ENCODE measurements at places on chromosomes 1 and 21.

DNA sequence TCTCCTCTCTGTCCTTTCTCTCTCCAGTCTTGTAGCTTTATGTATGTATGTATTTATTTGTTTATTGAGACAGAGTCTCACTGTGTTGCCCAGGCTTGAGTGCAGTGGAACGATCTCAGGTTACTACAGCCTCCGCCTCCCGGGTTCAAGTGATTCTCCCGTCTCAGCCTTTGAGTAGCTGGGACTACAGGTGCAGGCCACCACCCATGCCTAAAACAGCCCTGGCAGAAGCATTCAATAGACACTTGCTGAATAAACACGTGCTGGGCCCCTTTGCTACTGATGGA is 2.5 kb downstream of the KIAA2013 start:
- DNase-seq: no peak

DNA sequence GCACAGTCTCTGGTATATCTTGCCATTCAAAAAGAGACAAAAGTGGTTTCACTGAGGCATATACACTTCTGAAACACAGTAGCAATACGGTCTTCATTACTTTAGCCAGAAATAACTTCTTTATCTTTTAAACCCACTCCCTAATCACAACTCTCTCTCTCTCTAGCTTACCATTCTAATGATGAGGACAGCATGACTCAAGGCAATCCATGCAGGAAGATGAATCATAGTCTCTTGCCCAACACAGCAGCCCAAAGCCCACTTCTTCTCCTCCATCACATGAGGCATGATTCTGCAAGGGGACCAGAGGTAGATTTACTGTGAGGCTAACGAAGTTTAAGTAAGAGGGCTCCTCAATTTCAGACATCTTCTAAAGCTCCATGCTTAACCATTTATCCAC is 285.0 kb upstream of the NR5A2 start:
- no peak for DNase-seq

DNA sequence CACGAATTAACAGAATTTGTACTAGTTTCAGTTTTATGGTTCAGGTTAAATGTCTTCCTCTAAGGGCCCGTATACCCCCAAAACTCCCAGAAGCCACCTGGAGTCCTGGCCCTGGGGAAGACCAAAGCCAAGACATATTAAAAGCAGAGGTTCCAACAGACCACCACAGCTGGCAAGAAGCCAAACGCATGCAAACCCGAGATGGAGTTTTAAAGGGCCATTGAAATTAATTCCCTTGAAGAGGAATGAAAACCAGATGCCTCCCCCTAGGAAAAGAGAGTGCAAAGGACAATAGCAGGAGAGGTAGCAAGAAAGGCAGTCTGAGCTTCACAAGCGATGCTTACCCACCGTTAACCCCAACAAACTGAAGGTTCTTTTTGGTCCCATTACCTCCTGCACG is 48.1 kb downstream of the KANK4 start:
- DNase-seq: no peak

DNA sequence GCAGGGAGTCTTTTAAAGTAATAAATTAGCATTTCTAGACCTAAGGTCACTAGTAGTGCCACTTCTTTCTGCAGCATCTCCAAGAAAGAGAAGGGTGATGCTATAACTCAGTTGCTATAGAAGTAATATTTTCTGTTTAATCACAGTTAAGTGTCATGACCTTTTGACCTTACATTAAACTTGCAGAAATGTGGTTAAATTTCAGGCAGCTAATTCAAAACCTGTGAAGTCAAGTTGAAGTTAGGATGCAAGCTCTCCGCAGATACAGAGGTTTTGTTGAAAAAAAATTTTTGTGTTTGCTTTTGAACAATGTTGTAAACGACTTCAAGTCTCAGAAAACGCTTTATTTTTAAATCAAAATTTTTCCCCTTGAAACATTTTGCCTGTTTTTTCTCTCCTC is 193.9 kb downstream of the NFIA start:
- DNase-seq: no peak

DNA sequence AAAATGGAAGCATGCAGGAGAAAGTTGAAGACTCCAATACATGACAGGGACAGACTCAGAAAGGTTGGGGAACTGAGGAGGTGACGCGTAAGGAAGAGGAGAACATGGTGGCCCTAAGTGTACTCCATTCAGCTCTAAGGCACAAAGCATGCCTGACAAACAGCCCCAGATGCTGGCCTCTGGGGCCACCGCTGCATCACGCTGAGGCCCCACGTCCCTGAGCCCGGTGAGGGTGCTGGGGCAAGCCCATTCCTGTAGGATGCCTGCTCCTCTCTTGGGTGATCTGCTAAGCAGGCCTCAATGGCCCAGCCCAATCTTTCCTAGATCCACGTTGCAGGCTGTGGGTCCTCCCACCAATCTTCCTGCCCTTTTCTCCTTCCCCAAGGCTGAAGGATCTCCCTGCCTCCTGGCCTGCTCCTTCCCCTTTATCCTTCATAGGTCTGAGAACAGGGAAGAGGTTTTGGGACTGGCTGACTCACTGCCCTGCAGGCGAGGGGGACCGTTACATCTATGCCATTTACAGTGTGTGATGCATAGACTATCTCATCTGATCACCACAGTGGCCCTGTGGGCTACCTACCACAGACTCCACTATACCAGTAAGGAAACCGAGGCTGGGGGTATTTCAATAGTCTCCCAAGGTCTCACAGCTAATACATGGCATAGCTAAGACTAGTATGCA is 16.8 kb upstream of the NID1 start:
- DNase-seq: no peak

DNA sequence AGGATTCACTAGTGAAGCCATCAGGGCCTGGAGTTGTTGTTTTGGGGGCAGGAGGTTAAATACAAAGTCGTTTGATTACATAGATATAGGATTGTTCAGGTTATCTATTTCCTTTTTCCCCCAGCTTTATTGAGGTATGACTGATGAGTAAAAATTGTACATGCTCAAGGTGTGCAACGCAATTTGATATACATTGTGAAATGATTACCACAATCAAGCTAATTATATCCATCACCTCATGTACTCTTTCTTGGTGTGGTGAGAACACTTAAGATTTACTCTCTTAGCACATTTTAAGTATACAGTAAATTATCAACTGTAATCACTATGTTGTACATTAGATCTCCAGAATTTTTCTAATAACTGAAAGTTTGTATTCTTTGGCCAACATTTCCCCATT is 6.0 kb downstream of the FGGY start:
- no peak for DNase-seq

DNA sequence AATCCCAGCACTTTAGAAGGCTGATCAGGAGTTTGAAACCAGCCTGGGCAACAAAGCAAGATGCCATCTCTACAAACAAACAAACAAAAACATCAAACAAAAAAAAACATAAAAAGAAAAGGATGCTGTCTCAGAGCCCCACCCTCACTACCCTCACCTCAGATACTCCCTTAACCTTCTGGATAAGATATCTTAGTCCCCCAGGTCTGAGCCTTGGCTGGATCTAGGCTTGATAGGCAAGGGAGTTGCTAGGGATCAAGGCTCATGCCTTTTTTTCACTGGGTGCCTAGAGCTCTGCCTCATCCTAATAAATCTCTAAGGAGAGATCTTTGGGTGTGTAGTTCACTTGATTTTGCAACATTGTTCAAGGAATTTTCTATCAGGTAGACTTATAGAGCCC is 7.4 kb downstream of the HDAC1 start:
- no peak for DNase-seq

DNA sequence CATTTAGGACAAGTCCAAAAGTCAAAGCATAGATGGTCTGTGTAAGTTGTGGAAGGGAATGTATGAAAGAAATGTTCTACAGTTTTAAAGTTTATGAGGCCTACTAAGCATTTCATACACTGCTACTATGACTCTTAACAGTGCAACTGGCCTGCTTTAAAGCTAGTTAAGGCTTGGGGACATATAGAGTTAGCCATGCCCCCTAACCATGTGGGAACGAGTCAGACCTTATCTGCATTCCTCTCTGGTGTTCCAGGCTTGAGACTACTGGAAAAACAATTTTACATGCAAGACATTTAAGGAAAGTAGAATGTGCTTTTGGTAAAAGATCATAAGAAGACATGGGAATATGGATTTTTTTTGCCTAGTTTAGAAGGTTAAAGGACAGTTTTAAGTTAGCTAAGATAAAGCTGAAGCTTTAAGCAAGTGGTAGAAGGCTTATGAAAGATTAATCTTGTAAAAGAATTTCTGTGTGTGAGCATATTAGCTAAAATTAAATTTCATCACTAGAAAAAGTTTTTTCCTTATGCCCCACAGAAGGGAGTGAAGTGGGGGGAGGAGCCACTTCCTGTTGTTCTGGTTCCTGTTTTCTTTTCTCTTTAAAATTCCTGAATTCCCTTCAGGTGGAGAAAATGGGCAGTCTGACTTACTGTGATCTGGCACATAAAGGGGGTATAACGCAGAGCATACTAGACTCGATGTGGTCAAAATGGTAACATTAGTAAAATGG is 8.9 kb upstream of the CD48 start:
- no peak for DNase-seq

DNA sequence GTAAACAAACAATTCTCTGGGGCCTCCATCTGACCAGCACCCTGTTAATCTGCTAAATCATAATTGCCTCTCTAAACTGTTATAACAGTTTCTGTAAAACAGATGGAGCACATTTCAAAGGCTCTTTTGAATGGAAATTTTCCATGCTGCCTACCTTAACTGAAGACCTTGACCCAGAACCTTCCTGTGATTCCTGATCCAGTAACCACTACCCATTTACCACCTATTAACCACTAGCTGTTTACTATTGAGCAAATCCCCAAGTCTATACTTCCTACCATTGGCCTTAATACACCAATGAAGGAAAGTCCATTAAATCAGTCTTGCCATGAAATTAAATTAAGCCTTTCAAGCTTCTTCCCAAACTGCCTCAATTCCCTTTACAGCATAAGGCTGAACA is 46.3 kb downstream of the RAB3GAP2 start:
- no peak for DNase-seq

DNA sequence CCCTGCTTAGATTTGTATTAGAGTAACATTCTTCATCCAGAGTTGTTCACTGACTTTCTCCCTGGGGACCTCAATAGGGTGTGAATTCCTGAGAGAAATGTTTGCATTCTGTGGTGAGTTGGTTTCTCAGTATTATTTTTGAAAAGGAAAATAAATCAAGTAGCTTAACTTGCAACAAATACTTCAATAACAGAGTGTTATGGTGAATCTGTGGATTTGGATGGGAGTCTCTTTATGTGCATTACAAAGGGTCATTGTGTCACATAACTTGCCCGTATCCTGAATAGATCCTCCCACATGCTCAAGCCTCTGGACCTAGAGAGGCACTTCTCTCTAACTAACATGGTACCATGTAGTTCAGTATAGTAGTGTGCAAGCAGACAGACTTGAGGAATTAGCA is 68.4 kb upstream of the IPO9 start:
- DNase-seq: no peak

DNA sequence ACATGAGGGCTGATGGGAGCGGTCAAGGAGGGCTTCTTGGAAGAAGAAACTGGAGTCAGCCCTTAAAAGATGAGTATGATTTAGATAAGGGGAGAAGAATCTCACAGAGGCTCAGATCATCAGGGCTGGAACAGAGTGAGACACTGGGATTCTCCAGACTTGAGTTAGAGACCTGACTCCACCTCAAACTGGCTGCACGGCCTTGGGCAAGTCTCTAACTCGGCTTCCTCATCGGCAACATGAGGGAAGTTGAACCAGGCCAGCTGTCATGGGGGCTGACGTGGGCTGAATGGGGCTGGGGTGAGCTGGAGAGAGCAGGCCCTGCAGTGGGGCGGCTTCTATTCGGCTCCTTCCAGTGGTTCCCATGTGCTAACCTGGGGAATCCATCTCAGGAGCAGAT is 2.5 kb downstream of the C1QC start:
- DNase-seq: no peak

GRCh38 chr1:15761366-15762128 is 3.0 kb downstream of the FBLIM1 start:
- no peak for DNase-seq

- no peak for DNase-seq
Observed at GRCh38 chr1:5828308-5828935, 163.8 kb downstream of the NPHP4 start.

DNA sequence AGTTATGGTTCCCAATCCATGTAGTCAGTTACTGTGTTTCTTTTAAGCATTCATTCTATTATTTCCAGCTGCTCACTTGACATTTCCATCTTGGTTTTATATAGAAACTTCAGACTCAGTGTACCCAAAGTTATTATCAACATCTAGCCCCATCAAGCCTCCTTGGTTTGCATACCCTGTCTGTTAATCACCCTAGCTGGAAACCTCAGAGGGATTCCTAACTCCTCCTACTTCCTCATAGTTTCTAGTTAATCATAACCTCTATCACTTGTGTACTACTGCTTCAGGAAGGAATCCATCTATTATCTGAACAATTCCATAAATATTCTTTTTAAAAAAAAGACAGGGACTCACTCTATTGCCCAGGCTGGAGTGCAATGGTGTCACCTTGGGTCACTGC is 293.3 kb downstream of the SDCCAG8 start:
- no peak for DNase-seq

GRCh38 chr1:212285685-212286555 is 710 bp downstream of the PPP2R5A start:
- peak; percentile 55 for DNase-seq

GRCh38 chr1:193674292-193674944 is 488.0 kb upstream of the B3GALT2 start:
- no peak for DNase-seq

DNA sequence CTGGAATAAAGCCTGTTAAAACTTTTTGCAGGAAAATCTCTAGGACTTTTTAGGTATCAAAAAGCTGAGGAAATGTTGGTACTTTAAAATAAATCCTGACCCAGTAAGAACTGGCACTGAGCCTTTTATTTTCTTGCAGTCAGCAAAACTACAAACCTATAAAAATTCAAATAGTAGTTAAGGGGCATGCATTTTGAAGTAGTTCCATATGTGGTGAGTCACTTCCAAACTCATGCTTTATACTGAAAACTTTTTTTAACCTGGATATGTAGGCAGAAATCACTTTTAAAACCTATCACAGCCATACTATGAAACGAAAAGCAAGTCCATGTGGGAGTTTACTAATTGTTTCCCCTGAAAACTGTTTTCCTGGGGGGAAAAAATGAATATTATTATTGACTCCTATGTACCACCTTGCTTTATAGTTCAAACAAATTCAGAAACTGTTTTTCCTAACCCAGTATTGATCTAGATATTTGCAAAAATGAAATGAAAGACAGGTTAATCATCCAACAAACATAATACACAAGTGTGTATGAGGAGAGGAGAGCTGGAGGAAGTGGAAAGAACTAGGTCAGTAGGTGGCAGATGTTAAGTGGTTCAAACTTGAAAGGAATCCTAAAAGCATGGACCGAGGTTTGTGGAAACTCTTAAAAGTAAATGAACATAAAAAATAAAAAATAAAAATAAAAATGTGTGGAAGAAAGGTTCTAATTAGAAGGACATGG is 30.5 kb downstream of the NRIP1 start:
- no peak for DNase-seq

DNA sequence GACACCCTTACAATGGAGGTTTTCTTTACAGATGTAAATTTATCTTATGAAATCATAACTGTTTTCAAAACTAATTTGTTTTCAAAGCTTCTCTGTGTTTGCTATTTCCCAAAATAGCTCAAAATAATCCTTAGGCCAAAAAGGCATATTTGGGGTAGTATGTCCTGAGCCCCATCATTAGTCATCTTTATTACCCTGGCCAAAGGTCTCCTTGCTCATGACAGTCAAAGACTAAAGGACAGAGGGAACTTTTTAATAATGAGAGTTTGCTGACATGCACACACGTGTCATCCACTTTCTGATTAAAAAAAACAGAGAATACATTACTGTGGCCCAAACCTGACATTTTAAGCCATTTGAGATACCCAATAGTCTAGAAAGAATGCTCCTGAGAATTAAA is 221.9 kb upstream of the DUSP10 start:
- DNase-seq: no peak
